T-helper 17 cell (primary cell): ENCODE measurements at places on chromosomes 1 and 21. TPM values are rescaled to one million over a fixed set of nuclear protein-coding genes. Genes with fewer than 3 reads are reported as not detected.
A peak's percentile ranks its signal among the peaks of the same experiment; 100 is the strongest.

ZBTB7B gene
- total RNA-seq, result 73.6 TPM

NBL1 gene
- total RNA-seq, result 32.3 TPM

PLK3 gene
- total RNA-seq, result 523 TPM

PLXNA2 gene
- 1.0 TPM for total RNA-seq

PLA2G2D gene
- total RNA-seq, result not detected

RCSD1 gene
- 88.0 TPM for total RNA-seq

KCNE1 gene
- not detected for total RNA-seq

VSIG8 gene
- total RNA-seq, result not detected

SNX7 gene
- 0.99 TPM for total RNA-seq

BACE2 gene
- total RNA-seq, result 1.4 TPM

- DNase-seq, result no peak
Measured at GRCh38 chr1:222938986-222939385, 124.1 kb downstream of the DISP1 start.

DNA sequence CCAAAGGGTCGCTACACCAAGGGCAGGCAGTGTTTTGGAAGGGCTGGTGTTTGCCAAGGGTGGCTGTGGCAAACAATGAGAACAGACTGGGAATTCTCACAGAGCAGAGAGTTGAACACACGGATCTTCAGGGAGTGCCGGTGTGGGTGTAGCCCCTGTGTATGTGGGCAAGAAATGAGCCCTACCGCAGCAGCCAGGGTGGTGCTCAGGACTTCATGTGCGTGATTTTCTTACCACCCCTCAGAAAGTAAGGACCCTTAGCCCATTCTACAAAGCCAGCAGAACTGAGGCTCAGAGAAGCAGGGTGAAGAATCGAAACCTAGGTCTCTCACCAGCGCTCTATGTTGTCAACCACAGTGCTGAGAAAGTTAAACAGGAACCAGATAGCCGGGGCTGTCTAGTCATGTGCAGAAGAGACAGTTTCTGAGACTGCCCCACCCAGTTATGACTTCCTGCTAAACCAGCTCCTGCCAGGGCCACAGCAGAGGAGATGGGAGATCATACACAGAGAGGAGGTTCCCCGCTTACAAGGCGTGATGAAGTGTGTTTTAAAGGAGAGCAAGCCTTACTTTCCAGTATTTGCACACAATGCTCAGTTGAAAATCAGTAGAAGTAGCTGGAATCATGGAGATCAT lies 21.9 kb upstream of the MORC3 start:
- DNase-seq, result peak; percentile 50

DNA sequence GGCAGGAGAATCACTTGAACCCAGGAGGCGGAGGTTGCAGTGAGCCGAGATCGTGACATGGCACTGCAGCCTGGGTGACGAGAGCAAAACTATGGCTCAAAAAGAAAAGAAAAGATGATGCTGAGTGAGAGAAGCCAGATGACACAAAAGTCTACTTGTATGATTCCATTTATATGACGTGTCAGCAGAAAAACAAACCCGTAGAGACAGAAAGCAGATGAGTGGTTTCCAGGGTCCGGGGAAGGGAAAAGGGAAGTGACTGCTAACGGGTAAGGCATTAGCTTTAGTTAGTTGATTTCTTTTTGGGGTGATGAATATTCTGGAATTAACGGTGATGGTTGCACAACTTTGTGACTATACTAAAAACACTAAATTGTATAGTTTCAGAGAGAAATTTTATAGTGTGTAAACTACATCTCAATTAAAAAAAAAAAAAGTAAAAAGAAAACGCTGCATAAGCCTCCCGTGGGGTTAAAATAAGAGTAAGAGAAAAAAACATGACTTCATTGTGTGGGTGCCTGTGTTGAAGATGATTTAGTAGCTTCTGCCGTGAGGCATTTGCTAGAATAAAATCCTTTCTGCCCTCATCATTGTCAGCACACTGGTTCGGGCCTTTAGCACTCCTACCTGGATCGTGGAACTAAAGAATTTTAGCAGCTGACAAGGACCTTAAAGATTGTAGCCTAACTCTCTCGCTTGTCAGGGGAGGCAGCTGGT lies 24.7 kb upstream of the ATP5PO start:
- DNase-seq, result no peak

- DNase-seq, result no peak
Measured at GRCh38 chr1:171754353-171754705, 12.5 kb upstream of the VAMP4 start.

DNA sequence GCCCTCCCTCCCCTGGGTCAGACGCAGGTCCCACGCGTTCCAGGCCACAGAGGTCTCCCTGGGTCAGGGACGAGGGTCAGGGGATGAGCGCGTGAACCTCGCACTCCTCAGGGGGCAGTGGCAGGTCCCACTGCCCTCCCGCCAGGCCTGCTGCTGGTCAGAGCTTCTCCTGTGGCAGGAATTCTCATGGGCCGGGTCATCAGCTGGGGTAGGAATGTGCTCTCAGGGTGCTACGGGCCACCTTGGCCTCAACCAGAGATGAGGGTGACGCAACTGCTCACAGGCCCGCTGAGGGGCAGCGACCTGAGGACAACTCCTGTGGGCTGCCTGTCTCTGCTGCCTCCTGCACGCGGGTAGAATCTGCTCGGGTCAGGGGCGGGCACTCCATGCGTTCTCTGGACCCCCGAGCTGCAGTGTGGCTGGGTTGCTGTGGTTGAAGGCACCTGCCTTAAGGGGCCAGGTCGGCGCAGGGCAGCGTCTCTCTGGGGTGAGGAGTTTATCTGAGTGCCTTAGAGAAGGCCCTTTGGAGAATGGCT lies 128.8 kb downstream of the PRDM16 start:
- DNase-seq, result no peak

GRCh38 chr1:203673550-203674411 lies 47.1 kb downstream of the ATP2B4 start:
- DNase-seq, result peak; percentile 73

DNA sequence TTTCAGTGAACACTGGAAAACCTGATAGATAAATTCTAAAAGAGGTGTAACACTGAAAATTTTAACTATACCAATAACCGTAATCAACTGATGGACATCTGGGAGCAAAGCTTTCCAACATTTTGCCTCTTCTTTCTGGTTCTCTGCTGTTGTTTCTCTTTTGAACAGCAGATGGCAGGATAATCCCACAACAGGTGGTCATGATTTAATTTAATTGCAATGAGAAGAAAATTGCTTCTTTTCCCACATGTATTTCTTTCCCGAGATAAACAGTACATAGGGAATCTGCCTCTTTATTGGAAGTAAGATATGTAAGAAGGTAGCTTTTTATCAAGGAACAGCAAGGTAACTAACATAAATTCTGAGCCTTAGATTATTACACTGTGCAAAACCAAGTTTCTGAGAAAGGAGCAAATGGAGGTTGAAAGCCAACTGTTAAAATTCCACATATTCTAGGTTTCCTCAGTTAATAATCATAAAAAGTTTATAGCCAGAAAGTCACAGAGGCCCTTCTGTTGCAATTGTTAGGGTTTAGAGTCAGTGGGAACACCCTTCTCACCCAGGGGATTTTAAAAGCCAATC lies 72.9 kb downstream of the RPS6KA1 start:
- no peak for DNase-seq

GRCh38 chr1:31310198-31310597 lies 13.4 kb downstream of the ZCCHC17 start:
- DNase-seq, result no peak

- DNase-seq, result no peak
Measured at GRCh38 chr1:163528710-163529348, 207.1 kb downstream of the NUF2 start.

GRCh38 chr1:5311634-5312292 lies 657.4 kb downstream of the AJAP1 start:
- no peak for DNase-seq

DNA sequence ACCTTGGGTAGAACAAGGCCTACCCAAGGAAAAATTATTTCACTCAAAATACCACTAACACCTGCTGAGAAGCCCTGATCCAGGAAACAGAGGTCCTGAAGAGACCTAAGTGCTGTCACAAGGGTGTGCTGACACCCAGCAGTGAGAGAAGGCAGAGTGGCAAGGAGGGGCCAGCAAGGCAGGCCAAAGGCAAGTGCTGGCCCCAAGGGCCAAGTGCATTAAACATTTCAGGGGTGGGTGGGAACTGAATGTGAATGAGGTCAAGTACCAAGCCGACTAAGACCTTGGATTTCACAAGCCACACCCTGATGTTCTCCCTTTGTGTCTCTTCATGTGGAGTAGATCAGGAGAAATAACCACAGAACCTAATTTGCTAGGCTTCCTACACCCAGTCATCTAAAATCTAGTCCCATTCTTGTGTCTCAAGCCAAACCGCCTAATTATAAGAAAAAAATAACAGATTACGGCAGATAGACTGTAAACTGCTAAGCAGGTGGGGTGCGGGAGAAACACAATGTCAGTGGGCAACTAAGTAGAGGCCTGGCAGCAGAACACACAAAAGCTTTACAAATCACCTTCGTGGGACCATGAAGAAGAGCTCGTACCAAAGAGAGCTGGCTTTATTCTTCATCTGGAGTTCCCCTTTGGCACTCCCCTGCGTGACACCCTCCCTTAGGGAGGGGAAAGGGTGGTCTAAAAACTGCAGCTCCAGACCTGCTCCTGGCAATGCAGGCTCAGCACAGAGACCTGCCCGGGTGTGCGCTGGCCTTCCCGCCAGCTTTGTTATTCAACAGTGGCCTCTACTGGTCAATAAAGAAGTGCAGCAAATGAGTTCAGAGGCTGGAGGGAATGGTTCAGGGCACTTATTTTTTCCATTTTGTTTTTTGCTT lies 8.7 kb downstream of the UBE2G2 start:
- peak; percentile 38 for DNase-seq

- DNase-seq, result no peak
Measured at GRCh38 chr1:199279872-199280645, 641.2 kb downstream of the PTPRC start.

GRCh38 chr1:150553392-150554085 lies 4.3 kb downstream of the ADAMTSL4 start:
- DNase-seq, result no peak

DNA sequence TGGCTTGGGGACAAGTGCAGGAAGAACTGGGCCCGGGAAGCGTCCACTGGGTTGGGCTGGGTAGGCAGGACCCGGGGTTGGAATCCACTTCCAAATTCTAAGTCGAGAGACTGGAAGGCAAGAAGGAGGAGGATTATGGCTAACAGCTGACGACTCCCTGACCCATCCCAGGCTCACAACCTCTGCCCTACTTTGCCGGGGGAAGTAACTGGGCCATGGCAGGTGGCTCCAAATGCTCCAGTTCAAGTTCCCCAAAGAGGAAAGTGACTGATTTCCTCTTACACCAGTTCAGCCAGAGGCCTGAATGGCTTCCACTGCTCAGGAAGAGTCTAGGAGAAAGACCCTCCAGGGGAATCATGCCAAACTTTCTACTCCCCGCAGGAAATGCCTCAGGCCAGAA lies 11.4 kb downstream of the EMC1 start:
- no peak for DNase-seq

GRCh38 chr1:62778208-62778607 lies 5.7 kb upstream of the ATG4C start:
- no peak for DNase-seq

GRCh38 chr1:206565995-206566394 lies 46.3 kb downstream of the EIF2D start:
- no peak for DNase-seq

GRCh38 chr1:71023515-71023914 lies 24.1 kb downstream of the PTGER3 start:
- DNase-seq, result no peak

DNA sequence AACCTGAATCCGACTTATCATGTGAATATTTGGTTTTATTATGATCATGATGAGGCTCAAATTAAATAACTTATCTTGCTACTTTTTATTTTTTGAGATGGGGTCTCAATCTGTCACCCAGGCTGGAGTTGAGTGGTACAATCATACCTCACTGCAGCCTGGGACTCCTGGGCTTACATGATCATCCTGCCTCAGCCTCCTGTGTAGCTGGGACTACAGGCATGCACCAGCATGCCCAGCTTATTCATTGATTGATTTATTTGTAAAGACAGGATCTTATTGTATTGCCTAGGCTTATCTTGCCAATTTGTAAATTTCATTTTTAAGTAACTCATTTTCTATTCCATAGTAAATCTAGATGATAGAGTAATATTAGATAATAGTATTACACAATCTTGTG lies 84.3 kb downstream of the COL11A1 start:
- no peak for DNase-seq

DNA sequence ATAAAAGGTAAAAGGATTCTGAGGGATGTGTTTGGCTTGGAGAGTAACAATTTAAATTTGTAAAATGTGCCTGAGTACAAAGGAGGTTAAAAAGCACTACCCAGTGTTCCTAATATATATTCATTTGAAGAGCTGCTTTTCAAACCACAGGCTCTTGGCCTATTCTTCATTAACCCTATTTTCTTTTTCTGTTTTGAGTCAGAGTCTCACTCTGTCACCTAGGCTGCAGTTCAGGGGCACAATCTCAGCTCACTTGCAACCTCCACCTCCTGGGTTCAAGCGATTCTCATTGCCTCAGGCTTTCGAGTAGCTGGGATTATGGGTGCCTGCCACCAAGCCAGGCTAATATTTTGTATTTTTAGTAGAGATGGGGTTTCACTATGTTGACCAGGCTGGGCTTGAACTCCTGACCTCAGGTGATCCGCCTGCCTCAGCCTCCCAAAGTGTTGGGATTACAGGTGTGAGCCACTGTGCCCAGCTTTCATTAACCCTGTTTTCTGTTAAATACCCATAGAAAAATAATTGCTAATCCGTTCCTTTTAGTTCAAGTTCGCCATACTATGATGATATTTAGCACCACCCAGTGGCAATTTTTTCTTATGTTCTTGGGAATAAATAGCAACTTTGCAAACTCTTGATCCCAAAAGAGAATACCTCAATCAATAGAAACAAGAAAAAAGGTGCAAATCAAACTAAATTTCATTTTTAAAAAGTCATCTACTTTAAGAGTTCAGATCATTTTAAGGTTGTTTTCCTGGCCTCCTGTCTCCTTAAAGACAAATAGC lies 30.5 kb downstream of the ZBTB8OS start:
- no peak for DNase-seq

DNA sequence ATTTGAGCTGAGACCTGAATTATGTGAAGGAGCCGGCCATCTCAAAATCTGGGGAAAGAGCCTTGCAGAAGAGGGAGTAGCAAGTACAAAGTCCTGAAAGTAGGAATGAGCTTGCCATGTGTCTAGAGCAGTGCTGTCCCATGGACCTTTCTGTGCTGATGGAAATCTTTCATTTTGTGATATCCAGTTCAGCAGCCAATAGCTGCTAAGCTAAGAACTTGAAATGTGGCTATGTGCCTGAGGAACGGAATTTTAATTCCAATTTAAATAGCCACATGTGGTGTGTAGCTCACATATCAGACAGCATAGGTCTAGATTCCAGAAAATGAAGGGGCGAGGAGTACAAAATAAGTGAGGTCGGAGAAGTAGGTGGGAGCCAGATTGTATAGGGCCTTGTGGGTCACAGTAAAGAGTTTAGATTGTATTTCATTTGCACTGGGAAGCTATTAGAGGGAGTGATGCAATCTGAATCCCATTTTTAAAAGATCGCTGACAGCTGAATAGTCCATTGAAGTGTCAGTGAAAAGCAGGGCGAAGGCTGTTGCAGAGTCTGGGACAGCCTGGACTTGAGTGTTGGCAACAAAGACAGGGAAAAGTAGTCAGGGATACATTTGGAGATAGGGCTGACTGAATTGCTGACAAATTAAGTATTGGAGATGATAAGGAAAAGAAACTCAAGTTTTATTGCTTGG lies 80.3 kb downstream of the TMEM200B start:
- DNase-seq, result no peak
